ENCODE measurements at places on chromosomes 11 and 22. TPM values are rescaled to one million over a fixed set of nuclear protein-coding genes. Genes with fewer than 3 reads are reported as not detected.

DNA sequence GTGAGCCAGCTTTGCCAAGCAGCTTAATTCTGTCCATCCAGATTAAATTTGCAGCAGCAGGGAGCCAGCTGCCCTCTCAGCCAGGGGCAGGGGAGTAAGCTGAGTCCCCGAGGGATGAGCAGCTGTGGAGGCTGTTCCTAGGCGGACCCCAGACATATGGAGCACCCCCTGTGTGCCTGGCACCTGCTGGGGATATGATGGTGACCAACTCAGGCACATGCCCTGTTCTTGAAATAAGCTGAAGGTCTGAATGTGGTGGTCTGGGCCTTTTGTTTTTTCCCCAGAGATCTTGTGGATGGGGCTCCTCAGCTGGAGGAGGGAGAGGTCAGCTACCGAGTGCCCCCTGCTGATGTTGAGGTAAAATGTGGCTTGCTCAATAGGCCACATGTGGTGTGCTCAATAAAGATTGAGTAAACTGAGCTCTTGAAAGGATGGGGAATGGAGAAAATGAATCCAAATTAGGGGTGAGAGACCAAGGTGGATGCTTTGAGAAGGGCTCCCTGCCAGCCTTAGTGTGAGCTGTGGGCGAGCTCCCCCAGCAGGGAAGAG, 103.3 kb upstream of the NNMT start:
- DNase-seq = no peak

GRCh38 chr11:125874556-125875124, 12.8 kb upstream of the HYLS1 start:
- peak; percentile 88 for DNase-seq

- DNase-seq = no peak
These were observed 17.5 kb downstream of the ADM start for GRCh38 chr11:10322401-10322800.

DNA sequence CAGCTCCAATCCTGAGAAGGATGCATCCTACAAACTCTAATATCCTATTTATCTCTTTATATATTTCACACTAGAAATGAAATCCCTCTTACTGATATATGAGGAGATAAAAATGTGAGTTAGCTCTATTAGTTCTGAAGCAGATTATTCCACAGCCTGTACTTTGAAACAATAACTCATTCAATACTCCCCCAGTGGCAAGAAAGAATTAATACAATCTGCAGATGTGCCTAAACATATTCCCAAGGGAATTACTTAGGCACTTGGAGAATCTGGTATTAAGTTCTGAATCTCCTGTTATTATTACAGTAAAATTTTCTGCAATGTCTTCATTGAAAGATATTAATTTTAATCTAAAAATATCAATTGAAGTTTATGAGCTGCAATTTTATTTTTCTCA, 59.4 kb downstream of the DDI1 start:
- no peak for DNase-seq

- DNase-seq = no peak
These were observed 94.0 kb downstream of the RCN1 start for GRCh38 chr11:32184723-32185376.

GRCh38 chr11:16977136-16977993, 36.8 kb downstream of the PLEKHA7 start:
- peak; percentile 46 for DNase-seq

DNA sequence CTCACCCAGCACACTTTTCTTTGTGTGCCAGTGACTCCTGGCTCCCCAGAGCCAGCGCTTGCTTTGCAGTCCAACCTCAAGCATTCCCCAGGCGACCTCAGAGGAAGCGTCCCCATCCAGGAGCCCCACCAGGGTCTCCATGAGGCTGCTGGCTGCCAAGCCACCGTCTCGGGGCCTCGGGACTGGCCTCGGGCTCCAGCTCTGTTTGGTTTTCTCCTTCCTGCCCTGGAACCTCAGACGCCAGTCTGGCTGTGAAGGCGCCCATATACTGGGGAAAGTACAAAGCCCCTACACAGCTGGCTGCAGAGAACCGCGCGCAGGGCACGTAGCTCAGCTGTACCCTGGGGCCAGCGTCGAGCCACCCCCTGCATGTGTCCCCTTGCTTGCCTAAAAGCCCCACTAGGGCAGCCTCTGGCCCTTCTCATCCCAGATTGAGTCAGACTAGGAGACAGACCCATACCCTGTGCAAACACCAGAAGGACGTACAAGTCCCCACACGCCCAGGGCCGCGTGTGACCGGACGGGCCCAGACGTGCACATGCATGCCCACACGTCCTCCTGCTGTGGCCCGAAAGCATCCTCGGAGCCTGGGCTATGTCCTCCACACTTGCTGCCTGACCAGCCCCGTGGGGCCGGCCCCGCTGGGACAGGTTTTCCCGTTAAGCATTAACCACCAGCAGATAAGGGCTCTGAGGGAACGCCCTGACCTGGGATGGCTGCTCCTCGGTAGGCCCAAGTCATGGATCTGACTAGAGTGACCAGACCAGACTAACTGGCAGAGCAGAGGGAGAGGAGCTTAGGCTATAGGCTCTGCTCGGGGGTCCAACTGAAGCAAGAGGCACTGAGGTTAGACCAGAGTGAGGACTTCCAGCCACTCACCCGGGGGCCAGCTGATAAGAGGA, 4.2 kb upstream of the SYT8 start:
- DNase-seq = peak; percentile 95

SAA4 gene
- not detected for total RNA-seq

JAM3 gene
- total RNA-seq = 21.4 TPM

KDM4D gene
- total RNA-seq = 0.73 TPM
